ENCODE measurements at places on chromosomes 11 and 22.

DNA sequence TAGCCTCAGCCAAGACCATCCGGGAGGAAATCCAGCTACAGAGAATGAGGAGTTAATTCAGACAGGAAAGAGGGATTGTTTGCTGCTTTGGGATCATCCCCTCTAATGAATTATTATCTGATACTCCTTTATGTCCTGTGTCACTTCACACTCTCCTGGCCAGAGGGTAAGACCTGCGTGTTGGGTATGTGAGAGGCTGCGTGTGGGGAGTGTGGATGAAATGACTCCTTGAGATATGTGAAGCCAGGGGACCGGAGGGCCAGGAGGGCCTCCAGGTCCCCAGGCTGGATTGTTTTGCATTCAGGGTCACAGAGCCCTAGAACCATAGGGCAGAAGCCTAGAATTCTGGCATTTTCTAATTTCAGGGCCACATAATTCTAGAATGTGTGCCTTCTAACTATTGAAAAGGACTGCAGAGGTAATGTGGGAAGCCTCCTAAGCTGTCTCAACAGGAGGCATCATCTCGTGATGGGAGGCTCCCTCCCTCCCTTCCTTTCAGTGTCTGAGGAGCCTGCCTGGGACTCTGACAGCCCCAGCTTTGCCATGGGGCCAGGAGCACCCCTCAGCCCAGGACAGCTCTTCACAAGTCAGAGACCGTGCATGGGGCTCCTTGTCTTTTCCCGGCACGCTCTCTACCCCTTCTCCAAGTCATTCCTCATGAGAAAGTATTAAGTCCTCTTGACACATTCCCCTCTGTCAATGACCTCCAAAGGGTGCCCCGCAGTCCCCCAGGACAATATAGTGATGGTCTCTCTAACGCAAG, 3.7 kb downstream of the TPBGL start:
- DNase-seq: no peak

DNA sequence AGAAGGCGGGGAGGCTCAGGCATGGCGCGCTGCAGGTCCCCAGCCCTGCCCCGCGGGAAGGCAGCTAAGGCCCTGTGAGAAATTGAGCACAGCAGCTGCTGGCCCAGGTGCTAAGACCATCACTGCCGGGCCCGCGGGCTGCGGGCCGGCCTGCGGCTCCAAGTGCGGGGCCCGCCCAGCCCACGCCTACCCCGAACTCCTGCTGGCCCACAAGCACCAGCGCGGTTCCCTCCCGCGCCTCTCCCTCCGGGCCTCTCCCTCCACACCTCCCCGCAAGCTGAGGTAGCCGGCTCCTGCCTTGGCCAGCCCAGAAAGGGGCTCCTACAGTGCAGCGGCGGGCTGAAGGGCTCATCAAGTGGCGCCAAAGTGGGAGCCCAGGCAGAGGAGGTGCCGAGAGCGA, 4.6 kb upstream of the RDX start:
- DNase-seq: no peak

DNA sequence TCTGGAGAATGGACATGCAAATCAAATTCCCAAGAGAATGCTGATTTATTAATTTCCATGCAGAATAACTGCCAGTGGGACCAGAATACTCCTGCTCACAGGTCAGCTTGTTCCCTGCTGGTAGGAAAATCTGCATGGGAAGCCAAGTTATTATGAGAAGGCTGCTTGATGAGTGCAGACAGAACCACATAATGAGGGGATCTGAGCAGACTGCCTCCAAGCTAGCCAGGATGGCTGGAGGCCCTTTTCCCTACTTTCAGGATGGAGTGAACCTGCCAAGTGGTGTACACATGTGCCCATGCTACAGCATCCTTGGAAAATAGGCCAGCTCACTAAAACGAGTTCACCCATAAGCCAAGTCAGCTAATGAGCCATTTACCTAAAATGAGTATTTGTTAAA, 55.2 kb upstream of the ZBED5 start:
- DNase-seq: no peak

GRCh38 chr11:495537-495931, 11.5 kb downstream of the RNH1 start:
- no peak for DNase-seq

- no peak for DNase-seq
Observed at GRCh38 chr11:122897606-122898210, 15.1 kb downstream of the JHY start.

- peak; percentile 61 for DNase-seq
Observed at GRCh38 chr11:66363805-66364535, 7.6 kb downstream of the SLC29A2 start.

- DNase-seq: no peak
Observed at GRCh38 chr11:64018310-64018709, 17.4 kb upstream of the FLRT1 start.

DNA sequence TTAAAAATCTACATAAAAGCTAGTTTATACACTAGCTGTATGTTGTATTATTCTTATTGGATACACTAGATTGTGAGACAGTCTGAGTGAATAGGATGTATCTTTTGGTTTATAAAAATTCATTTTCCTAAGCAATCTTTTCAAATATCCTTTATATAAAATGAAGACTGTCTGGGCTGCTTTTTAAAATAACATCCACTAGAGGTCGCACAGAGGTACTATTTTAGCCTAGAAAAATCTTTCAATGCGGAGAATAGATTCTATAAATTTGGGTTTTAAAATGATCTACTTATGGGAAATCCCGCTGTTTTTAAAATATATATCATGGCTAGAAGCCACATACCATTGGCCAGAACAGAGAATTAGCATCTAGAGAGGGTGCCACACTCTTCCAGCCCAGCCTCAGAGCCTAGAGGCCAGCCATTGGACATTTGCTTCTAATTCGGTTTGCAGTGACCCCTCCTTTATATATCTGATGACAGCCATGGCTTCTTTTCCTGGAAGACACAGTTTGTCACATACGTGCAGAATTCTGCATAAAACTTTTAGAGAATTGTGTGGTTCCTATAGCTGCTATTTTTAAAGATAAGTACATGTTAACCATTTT, 7.3 kb downstream of the C11orf97 start:
- DNase-seq: no peak

Data from stimulated activated CD4-positive, alpha-beta T cell treated with anti-CD3 and anti-CD28 coated beads, Interleukin-1b, Interleukin-23, amount 100 ng/mL, for 4 hours (primary cell).